ENCODE measurements at places on chromosomes 7 and 10.

GRCh38 chr10:86077871-86078638 is 288.5 kb downstream of the GRID1 start:
- no peak for DNase-seq

DNA sequence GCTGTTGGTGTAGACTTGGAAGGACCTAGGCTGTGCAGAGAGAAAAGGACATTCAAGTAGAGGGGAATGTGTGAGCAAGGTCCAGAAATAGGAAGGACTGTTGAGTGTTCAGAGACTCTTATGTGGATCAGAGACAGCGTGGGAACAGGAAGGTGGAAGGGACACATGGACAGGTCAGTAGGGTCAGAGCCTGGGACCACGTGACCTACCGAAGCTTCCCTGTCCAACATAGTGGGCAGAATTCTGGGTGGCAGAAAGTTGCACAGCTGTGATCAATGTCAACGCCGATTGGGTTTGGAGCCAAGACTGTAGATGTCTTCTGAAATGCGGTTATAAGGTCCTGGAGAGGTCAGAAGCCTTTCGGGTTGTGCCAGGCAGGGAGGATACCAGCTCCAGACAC is 195.9 kb upstream of the MKI67 start:
- DNase-seq = no peak

GRCh38 chr10:74718208-74718607 is 108.2 kb upstream of the KAT6B start:
- DNase-seq = no peak

GRCh38 chr10:91311601-91312381 is 91.3 kb downstream of the PCGF5 start:
- no peak for DNase-seq

DNA sequence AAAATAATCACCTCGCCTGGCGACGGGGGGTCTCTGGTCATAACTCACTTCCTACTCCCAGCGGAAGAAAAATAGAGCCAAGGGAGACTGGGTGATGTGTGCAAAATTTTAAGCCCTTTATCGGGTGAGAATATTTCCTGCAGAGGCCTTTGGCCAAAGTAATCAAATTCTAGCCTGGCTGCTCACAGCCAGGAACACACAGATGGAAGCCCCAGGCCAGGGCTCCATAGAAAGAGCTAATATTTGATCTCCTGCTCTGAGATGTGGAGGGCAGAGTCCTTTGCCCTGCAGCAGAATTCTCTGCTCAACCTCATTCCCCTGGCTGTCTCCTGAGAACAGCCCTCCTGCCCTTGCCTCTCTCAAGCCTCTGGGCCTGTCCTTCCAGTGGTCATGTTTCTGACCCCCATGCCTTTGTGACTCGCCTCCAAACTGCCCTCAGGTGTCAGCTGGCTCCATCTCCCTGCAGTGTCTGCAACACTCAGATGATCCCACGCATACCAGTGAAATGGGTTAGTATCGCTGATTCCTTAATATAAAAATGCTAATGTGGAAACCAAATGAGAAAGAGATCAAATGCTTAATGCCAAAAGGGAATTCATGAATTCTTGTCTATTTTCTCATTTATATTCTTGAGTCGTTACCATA is 34.5 kb downstream of the FRMD4A start:
- DNase-seq = peak; percentile 46

GRCh38 chr10:119863951-119864565 is 8.6 kb downstream of the MCMBP start:
- no peak for DNase-seq

- DNase-seq = no peak
These were observed 66.9 kb downstream of the STK17A start for GRCh38 chr7:43649755-43650274.

DNA sequence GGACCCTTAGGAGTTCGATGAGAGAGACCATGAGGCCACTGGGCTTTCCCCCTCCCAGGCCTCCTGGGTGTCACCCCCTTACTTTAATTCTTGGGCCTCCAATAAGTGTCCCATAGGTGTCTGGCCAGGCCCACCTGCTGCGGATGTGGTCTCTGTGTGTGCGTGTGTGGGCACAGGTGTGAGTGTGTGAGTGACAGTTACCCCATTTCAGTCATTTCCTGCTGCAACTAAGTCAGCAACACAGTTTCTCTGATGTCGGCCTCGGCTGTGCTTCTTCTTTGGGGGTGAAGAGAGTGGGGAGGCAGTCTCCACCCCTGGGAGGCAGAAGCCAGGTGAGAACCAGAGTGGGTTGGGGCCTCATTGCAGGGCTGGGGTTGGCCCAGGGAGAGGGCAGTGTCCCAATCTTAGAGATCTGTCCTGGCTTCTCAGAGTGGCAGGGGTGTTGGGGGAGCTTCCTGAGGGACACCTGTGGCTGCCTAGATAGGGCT is 1.5 kb downstream of the PVRIG start:
- DNase-seq = no peak

GRCh38 chr10:3931224-3931623 is 146.2 kb upstream of the KLF6 start:
- DNase-seq = no peak

- no peak for DNase-seq
These were observed 17.2 kb downstream of the ANK3 start for GRCh38 chr10:60372436-60372835.

DNA sequence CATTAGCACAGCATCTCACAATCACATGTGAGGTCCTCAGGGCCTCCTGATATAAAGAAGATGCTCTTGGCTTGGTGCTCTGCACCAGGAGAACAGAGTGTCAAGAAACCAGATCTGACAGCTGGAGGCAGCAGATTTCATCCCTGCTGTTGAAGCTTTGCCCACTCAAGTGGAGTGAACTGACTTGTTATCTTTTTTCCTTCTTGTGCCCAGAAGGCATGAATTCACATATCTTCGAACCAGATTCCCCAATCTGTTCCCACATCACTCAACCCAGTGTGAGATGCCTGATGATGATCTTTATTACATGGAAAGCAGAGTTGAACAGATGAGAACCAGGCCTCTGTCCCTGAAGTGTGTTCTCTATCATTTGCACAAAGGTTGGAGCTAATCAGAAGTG is 521.0 kb downstream of the SORCS1 start:
- DNase-seq = no peak

- no peak for DNase-seq
These were observed 187.2 kb upstream of the CELF2 start for GRCh38 chr10:10830293-10830986.

GRCh38 chr10:129441372-129442009 is 25.6 kb upstream of the MGMT start:
- no peak for DNase-seq

DNA sequence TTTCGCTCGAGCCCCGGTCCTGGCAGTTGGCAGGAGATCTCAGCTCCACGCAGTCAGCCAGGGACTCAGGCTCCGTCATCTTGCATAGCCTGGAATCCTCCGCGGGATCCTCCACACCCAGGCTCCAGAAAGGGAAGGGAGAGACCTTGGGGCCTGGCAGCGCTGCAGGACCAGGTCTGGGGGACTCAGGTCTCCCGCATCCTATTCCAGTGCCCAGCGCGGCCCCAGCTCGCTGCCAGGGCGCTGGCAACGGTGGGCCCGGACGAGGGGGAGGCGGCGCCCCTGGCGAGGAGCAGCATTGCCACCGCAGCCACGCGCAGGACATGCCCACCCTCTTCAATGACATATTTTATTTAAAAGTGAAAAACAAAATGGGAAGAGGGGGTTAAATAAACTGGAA is 83.4 kb downstream of the LANCL2 start:
- DNase-seq = no peak

GRCh38 chr7:154965014-154965413 is 37.9 kb downstream of the PAXIP1 start:
- no peak for DNase-seq

DNA sequence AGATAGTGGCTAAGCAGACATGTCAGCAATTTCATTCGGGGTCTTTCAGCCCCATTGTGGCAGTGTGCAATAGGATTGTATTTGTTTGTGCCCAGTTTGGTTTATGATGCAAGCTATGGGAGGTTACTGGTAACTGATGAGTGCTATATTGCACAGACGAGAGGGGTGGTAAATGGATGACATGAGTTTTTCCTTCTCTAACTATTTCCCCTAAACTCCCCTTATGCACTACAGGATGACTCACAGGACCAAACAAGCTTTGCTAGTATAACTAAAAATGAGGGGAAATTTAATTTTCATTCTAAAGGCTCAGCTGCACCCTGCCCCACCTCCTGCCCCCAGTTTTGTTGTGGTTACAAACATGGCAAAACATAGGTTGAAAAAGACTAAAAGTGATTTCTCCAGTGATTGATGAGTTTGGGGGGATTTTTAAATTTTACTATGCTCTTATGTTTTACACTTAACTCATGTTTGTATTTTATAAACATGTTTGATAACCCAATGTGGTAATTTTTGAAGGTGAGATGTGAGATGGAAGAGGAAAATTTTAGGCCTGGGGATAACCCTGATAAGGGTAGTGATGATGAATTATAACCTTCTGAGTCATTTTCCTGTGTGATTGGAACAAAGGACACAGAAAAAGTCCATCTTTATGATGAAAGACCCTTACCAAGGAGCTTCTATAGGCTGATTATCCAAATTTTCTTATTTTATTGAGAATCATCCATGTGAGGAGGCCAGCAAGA is 60.8 kb upstream of the NAMPT start:
- DNase-seq = no peak

DNA sequence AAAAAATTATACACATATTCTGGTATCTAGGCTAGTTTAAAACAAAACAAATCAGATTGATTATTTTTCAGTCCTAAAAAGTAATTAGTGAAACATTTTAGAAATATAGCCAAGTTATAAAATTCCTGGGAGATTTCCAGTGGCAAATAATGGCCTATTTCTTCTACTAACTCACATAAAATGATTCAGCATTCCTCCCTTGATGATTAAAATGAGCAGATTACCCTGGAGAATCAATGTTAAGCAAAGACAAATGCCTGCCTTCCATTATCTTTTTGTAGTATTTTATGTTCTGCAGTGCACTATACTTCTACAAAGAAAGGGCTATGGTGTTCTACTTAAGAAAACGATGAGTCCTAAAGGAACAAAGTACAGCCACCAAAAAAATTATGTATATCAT is 53.6 kb downstream of the PARD3 start:
- DNase-seq = no peak

- no peak for DNase-seq
These were observed 276.4 kb downstream of the ETV1 start for GRCh38 chr7:13713092-13713491.

GRCh38 chr7:78406531-78406930 is 608.0 kb downstream of the PHTF2 start:
- DNase-seq = no peak

- no peak for DNase-seq
These were observed 103.6 kb downstream of the VIPR2 start for GRCh38 chr7:159040912-159041711.

DNA sequence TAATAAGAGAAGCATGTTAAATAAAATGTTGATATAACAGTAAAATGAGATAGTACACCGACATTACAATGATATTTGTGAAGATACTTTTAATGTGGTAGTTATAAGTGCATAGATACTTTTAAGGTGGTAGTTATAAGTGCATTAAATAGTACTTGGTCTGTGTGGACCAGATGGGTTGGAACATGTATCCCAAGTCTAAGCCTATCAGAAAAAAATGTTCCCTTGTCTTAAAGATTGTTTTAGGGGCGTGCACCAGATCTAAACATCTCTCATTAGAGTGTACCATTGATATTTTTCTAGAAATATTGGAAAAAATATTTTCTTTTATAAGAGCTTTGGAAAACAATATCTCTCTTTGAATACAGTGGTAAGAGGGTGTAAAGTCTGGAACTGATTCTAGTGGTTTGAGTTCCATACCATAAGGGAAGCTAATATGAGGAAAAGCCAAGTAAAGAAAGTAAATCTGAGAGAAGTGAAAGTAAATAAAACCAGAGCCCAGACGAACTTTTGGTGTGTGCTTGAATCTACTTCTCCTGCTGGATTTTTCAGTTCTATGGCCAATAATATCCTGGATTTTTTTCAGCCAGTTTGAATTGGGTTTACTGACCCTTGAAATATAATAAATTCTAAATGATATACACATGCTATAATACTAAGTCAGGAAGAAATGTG is 175.3 kb downstream of the MBL2 start:
- no peak for DNase-seq

DNA sequence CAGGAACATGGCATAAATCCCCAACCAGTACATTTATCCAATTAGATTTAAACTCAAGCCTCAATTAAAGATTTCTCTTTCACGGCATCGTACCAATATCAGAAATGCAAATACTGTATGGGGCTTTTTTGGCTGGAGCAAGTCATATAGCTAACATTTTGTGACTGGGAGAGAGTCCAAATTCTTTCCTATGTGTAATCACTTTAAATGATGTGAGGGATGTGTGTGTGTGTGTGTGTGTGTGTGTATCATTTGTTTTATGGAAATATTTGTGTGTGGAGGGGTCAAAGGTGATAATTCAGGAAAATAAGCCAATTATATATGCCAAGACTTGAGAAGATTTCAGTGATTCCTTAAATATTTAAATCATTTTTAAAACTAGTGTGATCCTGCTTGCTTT is 196.6 kb downstream of the TRIL start:
- no peak for DNase-seq

DNA sequence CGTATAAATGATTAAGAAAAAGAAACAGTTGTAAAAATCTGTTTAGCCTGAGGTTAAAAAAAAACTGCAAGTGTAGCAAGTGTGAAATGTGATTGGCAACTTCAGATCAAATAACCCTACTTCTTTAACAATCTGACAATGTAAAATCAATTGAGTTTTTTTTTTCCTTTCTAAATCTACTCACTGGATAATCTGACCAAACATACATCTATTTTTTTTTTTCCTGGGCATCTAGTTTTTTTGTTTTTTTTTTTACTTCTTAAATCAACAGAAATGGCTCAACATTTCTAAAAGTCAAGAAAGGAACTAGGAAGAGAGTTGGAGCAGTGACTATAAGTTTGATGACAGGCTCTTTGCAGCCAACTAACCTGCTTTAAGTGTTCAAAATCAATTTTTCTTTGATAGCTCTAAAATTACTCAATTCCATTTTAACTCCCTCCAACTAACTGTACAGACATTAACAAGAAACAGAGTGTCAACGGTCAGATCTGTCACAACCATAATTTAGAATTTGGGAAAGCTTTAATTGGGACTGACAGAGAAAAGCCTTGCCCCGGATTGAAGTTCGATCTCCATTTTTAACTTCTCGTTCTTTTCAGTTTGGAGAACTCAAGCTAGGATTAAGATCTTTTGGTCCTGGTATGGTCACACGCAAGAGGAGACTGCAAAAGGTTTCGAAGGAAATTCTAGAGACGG is 1.2 kb downstream of the ARL3 start:
- no peak for DNase-seq

DNA sequence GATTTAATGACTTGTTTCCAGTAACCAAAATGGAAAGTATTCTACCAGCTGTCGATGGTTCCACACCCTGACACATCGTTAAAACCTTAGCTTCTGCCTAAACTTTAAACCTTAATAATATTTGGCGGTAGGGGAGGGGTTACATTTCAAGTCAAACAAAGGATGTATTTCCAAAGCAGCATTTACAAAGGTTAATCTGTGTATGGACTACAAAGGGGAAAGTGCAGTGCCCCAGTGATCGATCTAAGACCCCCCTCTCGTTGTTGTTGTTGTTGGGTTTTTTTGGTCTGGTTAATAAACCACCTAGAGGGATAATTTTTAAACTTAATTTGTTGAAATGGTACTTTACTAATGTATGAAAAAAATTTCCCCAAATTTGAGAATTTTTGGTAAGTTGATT is 1.1 kb upstream of the STEAP2 start:
- DNase-seq = no peak

GRCh38 chr7:43244784-43245183 is 132.3 kb downstream of the HECW1 start:
- DNase-seq = no peak

- DNase-seq = no peak
These were observed 101.2 kb downstream of the RGS10 start for GRCh38 chr10:119441151-119441821.

GRCh38 chr7:129017264-129017663 is 37.6 kb downstream of the TNPO3 start:
- DNase-seq = no peak

GRCh38 chr7:13963925-13964324 is 25.5 kb downstream of the ETV1 start:
- no peak for DNase-seq

Data from pancreas (tissue), 10 donors.